ENCODE measurements at places on chromosomes 12 and 14. TPM values are rescaled to one million over a fixed set of nuclear protein-coding genes. Genes with fewer than 3 reads are reported as not detected.

Gene FAM181A
- total RNA-seq = not detected

Gene MMAB
- total RNA-seq = 22.0 TPM

Gene NUMB
- total RNA-seq = 51.6 TPM

Gene SP1
- 21.4 TPM for total RNA-seq

Gene SMOC1
- 5.2 TPM for total RNA-seq

Gene VDR
- not detected for total RNA-seq

Gene SYNE3
- total RNA-seq = 12.0 TPM

Gene IL26
- not detected for total RNA-seq

Gene LMNTD1
- total RNA-seq = not detected

Gene SLC39A2
- not detected for total RNA-seq

Gene KDM2B
- total RNA-seq = 14.8 TPM

Gene MTA1
- total RNA-seq = 22.2 TPM

Gene AMHR2
- not detected for total RNA-seq

Gene TMEM117
- 4.8 TPM for total RNA-seq

Gene CCDC184
- not detected for total RNA-seq

Gene HOXC12
- total RNA-seq = not detected

All from lung microvascular endothelial cell (primary cell).